CD4-positive, alpha-beta T cell (primary cell): ENCODE measurements at places on chromosomes 12 and 14. TPM values are rescaled to one million over a fixed set of nuclear protein-coding genes. Genes with fewer than 3 reads are reported as not detected.

DNA sequence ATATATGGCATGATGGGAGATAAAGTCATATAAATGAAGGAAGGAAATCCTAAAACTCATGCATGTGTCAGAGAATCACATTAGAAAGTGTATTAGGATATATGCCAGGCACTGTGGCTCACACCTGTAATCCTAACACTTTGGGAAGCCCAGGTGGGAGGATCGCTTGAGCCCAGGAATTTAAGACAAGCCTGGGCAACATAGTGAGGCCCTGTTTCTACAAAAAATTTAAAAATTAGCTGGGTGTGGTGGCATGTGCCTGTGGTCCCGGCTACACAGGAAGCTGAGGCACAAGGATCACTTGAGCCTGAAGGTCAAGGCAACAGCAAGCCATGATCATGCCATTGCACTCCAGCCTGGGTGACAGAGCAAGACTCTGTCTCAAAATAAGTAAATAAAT, 130.3 kb upstream of the ARID2 start:
- H3K27ac ChIP-seq = no peak overlapping the region
- no peak for DNase-seq
- no peaks in the 10 kb centered on the region for H3K4me1 ChIP-seq
- no peak overlapping the region for H3K4me3 ChIP-seq
- no peaks in the 10 kb centered on the region for H3K36me3 ChIP-seq

PTHLH gene
- total RNA-seq = not detected

GRCh38 chr12:19222558-19222957, 93.0 kb downstream of the PLEKHA5 start:
- H3K4me3 ChIP-seq = no peak overlapping the region
- H3K27ac ChIP-seq = no peak overlapping the region
- H3K36me3 ChIP-seq = no peaks in the 10 kb centered on the region
- DNase-seq = no peak
- no peaks in the 10 kb centered on the region for H3K4me1 ChIP-seq

DNA sequence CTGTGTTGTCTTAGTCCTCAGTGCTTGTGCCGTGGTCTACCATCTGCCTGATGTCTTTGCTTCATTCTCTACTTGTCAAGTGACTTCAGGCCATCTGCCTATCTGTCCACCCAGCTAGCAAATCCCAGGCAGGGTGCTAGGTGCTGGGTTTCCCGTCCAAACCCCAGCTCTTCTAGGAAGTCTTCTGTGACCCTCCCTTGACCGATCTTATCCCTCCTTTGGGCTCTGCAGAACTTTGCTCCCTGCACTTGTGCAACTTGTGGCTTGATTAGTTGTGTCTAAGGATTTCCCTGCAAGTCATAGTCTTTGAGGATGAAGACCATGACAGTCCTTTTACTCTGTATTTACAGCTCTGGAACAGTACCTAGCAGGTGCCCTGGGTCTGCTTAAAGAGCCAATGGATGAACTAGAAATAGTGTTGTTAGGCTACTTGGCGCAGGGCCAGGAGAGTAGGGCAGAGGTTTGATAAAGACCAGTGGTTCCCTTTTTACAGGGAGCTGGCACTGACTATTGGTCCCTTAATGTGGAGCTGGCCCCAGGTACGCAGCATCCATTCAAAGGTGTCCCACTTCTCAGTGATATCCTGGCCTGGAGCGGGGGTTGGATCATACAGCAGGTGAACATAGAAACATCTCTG, 60.1 kb downstream of the ADCK1 start:
- H3K27ac ChIP-seq = no peak overlapping the region
- DNase-seq = no peak
- no peaks in the 10 kb centered on the region for H3K4me1 ChIP-seq
- no peaks in the 10 kb centered on the region for H3K27me3 ChIP-seq

DNA sequence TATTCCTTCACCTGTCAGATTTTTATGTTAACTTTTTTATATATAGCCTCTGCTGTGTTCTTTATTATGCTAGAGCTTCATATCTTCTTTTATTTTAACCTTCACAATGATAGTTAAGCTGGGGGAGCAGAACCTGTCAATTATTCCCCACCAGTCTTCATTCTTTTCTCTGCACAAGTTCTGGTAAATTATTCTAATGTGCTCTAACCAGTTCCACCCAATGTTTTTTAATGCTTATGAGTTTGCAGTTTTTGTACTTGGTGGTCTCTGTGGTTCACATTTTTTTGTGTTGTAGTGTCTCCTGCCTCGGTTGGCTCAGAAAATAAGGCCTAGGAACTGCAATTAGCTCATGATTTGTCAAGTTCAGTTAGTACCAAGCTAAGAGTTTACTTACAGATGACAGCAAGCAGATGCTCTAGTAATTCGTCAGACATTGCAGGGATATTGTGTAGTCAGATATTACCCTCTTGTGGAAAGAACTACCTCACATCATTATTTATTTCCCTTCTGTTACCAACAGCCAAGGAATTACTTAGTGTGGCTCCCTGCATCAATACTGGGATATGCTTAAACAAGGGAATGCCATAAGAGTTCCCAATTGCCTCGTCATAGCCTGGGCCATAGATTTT, 14.5 kb downstream of the DYRK2 start:
- H3K27me3 ChIP-seq = no peaks in the 10 kb centered on the region
- DNase-seq = no peak
- peaks cover 53% of the 10 kb centered on the region for H3K36me3 ChIP-seq
- no peak overlapping the region for H3K27ac ChIP-seq

DHH gene
- 1.1 TPM for total RNA-seq

- no peak overlapping the region for H3K27ac ChIP-seq
- H3K4me1 ChIP-seq = no peaks in the 10 kb centered on the region
- H3K4me3 ChIP-seq = no peak overlapping the region
- no peaks in the 10 kb centered on the region for H3K27me3 ChIP-seq
- no peak for DNase-seq
- H3K36me3 ChIP-seq = no peaks in the 10 kb centered on the region
Measured at GRCh38 chr12:105559310-105559709, 228.8 kb downstream of the C12orf75 start.

- no peaks in the 10 kb centered on the region for H3K4me1 ChIP-seq
- no peak overlapping the region for H3K4me3 ChIP-seq
- no peak for DNase-seq
- H3K27me3 ChIP-seq = no peaks in the 10 kb centered on the region
- H3K36me3 ChIP-seq = no peaks in the 10 kb centered on the region
- H3K27ac ChIP-seq = no peak overlapping the region
Measured at GRCh38 chr12:58870595-58870994, 49.7 kb downstream of the LRIG3 start.

RASSF8 gene
- 0.71 TPM for total RNA-seq

TEX22 gene
- 2.8 TPM for total RNA-seq

DNA sequence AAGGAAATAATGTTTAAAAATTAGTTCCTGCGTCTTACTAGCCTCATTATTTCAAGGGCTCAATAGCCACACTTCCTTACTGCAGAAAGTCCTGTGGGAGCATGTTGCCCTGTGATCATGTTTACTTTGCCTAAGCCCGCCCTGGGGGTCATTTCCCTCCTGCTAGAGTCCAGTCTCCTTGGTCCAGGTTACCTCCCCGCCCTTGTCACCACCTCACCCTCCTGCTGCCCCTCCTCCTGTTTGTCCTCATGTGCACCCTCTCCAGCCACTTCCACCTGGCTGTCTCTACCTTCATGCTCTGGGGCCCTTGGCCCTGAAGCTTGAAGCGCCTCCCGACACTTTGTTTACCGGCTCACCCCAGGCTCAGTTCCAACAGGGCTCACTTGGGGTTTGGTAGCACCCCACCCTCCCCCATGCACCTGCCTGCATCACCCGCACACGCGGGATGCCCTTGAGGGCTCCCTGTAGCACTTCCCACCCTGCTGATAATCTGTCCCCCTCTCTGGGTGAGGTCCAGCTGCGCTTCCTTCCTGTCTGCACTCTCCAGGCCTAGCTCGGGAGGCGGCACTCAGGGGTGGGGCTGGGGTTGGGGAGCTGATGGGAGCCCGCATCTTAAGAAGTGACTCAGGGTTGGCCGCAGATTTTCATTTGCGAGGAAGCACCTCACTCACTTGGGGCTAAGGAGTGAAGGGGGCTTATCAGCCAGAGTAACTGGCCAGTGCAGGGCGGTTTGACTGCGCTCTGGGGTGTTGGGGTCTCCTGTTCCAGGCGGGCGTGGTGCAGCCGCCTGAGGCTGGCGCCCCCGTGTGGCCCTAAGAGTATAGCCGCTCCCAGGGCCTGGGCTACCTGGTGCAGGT, 40.1 kb downstream of the SMIM41 start:
- peak; percentile 14 for DNase-seq
- H3K36me3 ChIP-seq = no peaks in the 10 kb centered on the region
- no peak overlapping the region for H3K27ac ChIP-seq
- H3K4me3 ChIP-seq = no peak overlapping the region
- no peaks in the 10 kb centered on the region for H3K27me3 ChIP-seq
- H3K4me1 ChIP-seq = peaks cover 21% of the 10 kb centered on the region

SSTR1 gene
- total RNA-seq = not detected

DNA sequence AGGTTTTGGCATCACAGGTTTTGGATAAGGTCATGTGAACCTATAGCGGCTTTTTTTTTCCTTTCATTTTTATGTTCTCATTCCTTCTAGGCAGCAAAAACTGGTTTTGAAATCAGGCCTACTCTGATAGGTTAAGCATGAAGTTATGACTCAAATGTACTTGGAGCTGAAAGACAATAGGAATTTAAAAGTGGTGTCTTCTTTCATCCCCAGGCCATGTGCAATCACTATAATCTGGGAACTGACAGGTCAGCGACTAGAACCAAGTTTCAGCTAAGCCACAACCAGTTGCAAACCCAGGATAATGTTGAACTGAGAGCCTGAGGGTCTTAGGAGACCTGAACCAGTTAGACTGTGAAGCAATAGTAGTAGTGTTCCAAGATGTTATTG, 74.3 kb downstream of the ANO6 start:
- H3K4me1 ChIP-seq = no peaks in the 10 kb centered on the region
- no peaks in the 10 kb centered on the region for H3K36me3 ChIP-seq
- H3K27ac ChIP-seq = no peak overlapping the region
- no peak for DNase-seq

DNA sequence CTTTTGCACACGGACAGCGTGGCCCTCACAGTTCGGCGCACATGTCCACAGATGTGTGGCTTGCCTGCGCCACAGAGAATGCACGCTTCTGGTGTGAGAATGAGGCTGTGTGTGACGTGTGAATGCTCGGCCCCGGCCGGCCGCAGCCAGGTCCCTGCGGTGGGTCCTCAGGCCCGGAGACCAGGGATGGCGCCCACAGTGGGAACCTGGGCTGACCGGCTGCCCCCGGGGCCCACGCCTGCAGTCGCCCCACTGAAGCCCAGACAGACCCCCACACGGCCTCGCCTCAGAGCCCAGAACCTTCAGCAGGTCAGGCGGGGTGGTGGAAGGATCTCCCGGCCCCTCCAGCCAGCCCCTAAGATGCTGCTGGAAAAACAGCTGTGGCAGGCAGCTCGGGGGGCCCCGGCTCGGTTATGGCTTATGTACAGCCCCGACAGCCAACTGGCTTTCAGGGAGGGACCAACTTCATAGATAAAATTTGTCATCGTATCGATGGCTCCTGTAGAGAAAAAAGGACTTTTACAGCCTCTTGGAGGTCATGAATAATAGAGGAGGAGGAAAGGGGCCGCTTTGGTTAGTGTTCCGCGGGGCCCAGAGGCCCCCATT, 4.5 kb upstream of the C14orf180 start:
- H3K36me3 ChIP-seq = no peaks in the 10 kb centered on the region
- H3K27me3 ChIP-seq = peaks cover 5% of the 10 kb centered on the region
- H3K27ac ChIP-seq = no peak overlapping the region
- no peaks in the 10 kb centered on the region for H3K4me1 ChIP-seq
- DNase-seq = no peak
